ENCODE measurements at places on chromosomes 1 and 21.

DNA sequence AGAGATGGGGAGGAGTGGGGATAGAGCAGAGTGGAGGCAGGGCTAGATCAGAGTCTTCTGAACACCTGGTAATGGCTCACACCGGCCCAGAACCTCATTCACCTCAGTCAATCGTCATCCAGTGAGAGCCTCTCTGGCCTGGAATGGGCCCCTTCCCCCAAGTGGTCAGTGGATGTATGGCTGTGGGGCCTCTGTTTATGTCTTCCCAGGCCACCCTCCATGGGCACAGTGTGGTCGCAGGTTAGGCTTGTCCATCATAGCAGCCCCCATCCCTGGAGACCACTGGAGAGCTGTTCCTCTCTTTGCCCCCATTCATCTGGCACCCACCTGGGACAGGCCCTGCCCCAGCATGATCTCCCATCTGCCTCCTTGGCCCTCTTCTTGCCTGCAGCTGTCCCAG is 29.6 kb upstream of the TENT5C start:
- DNase-seq, result no peak

DNA sequence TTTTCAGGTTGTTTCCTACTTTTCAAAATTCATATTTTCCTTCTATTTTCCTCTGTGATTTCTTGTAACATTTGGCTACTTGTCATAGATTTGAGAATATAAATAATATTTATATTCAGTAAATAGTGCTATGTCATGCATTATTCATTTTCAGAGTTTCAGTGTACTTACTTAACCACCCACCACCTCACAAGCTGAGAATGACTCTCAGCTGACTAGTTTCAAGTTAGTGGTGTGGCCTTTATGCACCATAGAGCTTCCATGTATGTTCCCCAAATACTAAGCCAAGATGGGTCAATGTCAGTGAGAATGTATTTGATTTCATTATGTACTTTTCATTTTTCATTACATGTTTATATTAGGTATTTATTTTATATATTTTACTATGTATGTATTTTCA is 56.9 kb upstream of the RGS1 start:
- DNase-seq, result no peak

DNA sequence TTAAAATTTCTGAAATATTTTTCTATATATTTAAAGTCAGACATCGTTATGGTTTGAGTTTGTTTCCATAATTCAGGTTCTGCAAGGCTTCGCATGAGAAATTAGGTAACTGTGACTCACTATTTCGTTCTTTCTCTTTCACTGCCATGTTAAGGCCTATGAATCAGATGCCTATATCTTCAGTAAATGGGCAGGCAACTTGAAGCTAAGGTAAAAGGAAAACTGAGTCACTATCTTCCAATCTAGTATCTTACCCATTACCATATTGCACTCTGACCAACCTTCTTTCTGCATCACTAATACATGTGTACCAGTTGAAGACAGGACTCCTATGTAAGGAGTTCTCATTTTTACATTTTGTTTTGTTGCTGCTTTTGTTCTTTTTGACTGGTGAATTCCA is 37.8 kb downstream of the PYHIN1 start:
- DNase-seq, result no peak

GRCh38 chr1:2595261-2595811 is 8.8 kb downstream of the PRXL2B start:
- DNase-seq, result no peak

- no peak for DNase-seq
Observed at GRCh38 chr1:154557939-154558719, at the start of gene UBE2Q1. Gene UBE2Q1 (minus strand): TSS chr1:154558662. CDS start chr1:154558553, 109 bp downstream.

DNA sequence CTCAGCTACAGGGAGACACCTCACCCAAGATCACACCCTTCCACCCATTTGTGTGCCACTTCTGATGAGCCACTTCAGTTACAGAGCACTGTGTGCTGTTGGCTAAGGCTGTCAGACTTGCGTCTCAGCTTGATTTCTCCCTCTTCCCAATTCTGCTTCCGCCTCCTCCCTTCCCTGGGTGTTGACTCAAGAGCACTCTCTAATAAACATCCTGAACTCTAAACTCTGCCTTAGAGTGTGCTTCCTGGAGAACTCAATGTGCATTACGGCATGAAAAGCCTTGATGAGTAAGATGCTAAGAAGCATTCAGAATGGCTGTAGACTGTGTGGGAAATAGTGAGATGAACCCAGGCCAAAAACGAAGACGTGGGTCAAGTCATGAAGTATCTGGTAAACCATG is 54.9 kb upstream of the S1PR1 start:
- DNase-seq, result no peak

DNA sequence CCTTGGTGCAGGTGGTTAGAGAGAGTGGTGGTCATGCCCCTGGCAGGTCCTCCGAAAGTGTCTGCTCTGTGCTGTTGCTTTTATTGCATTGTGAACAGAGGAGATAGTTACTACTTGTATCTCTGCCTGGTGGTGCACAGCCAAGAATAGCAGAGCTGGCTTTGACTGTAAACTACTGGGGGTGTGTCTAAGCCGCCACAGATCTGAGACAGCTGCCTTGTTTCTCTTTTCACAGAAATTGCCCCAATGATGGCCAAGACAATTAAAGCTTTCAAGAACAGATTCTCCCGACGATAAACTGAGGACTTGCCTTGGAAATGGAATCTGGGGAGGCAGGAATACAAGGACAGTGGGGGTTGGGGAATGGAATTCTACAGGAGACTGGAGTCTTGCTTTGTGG is 16.0 kb downstream of the ELOA start:
- DNase-seq, result no peak

DNA sequence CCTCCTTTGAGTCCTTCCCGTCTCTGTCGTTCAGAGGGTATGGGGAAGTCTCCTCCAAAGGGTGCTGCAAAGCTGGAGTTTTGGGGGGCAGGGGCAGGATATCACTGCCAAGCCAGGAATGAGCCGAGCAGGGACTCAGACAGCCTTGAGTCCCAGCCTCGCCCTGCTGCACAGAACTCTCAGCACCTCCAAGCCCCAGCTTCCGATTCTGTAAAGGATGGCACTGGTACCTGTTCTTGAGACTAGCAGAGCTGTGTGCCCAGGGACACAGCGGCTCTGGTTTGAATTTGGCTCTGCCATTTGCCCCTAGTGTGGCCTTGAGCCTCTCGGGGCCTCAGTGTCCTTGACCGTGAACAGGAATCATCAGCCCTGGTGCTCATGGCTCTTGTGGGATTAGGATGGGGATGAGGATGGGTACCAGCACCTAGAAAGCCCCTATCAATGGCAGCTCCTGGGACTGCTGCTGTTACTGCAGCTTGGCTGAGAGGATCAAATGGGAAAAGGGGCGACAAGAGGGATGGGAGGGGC is 1.5 kb upstream of the FBLIM1 start:
- no peak for DNase-seq

GRCh38 chr1:150109586-150109985 is 40.1 kb upstream of the PLEKHO1 start:
- DNase-seq, result no peak

DNA sequence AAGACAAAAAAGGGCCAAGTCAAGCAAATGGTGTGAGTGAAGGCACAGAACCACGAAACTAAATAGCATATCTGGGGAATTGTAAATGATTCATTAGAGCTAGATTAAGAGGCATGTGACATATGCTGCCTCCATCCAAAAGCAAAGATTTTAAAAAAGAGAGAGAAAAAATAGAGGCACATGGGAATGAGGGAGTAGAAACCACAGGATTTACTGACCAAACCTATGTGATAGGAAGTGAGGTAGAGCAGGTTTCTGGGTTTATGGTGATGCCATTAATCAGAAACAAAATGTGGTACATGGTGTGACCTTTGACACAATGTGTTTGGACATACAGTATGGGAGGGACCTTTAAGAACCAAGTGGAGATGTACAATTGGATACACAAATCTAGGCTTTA is 13.6 kb downstream of the C1orf52 start:
- DNase-seq, result no peak

DNA sequence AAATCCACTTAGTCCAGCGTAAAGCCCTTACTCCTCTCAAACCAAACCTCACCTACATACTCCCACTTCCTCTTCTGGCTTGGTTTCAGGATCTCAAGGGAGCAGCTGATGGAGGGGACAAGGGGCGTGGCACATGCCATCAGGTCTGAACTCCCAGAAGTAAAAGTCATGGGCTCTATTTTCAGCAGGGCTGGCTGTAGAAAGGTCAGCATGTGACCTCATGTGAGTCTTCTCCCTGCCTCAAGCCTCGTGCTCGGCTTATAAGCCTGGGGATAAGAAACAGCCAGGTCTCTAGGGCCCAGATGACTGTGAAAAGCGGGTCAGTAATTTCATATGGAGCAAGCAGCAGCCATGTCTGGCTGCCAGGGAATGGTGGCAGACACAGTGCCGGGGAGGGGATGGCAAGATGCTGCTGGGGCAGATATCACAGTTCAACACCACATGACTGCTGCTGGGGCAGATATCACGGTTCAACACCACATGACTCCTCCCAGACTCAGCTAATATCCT is 227.9 kb downstream of the KCNH1 start:
- no peak for DNase-seq

DNA sequence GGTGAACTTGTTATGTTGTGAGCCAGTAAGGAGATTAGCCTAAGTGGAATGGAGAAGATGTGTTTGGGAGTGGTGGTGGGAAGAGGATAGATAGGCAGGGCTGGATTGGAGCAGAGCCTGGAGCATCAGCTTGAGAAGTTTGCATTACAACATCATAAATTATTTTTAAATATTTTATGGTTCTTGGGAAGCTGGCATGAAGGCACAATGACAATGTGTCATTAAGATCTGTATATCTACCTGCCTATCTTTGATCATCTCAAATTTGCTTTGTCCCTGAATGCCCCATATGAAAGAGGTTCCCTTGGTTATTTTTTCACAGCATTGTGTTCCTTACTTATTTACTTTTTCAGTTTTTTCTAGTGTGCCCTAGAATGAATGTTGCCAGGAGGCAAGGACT is 32.3 kb downstream of the HRNR start:
- DNase-seq, result no peak

DNA sequence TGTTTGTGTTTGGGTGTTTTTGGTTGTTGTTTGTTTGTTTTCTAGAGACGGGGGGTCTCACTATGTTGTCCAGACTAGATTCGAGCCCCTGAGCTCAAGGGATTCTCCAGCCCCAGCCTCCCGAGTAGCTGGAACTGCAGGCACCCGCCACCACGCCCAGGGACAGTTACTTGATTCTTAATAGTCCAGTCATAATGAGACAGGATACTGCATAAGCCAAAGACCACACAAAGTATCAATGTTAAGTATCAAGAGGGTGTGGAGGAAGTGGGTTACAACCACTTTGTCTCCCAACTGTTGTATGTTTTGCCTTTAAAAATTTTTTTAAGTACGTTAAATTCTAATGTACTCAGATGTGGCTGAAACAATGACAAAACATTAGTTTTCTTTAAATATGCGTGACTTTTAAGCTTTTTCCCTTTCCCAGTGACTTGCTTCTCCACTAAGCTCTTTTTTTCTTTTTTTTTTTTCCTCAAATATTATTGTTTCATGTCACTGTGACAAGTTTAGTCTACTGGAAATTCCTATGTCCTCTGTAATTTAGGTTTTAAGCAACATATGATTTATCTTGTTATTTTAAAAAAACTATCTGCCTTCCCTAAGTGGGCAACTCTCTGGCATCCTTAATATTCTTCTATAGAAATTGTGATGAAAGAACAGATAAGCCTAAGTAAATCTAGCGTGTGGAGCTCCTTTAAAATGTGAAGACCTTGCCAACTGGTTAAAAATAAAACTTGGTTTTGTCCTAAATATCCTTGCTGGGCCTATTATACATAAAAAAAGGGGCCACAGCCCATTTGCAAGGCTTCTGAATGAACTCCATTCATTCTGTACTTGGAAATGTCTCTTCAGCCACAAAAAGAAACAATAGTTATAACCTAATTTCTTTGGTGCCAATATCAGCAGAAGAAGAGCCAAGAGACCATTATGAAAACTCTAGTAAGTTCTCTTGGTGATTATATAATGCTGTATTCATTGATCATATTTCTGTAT is 56.2 kb upstream of the DPH5 start:
- DNase-seq, result no peak

GRCh38 chr1:228911225-228912210 is 176.2 kb downstream of the RHOU start:
- DNase-seq, result no peak

DNA sequence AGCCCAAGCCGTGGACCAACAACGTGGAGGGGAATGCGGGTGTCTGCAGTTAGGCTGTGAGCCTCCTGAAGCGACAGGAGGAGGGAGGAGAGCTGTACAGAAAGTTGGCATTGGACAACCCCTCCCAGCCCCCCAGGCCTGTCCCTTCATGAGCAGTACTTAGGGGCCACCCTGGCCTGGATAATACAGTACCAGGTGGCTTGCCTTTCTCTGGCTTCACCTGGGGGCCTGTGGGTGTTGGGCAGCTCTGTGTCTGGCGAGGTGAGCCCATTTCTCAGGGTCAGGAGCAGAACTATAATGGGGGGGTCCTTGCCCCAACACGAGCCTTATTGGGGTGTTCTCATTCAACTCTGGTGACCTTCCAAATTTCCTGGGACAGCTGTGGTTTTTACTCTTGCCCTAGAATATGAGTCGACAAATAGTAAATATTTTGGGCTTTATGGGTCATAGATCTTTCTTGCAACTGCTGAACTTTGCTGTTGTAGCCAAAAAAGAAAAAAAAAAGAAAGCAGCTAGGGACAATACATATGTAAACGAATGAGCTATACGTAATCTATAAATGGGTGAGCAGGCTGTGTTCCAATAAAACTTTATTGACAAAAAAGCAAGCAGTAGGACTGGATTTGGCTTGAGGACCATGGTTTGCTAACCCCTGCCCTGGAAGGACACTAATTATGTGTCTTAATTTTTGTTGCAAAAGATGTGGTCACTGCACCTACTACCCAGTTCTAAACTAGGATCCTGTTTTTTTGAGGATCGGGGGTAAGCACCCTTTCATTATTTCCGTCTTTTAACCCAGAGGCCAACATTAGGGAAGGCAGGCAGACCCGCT is 11.4 kb downstream of the COQ8A start:
- no peak for DNase-seq

GRCh38 chr1:117607471-117607870 is 1.6 kb downstream of the TENT5C start:
- DNase-seq, result no peak

GRCh38 chr1:227351443-227351842 is 33.2 kb upstream of the CDC42BPA start:
- no peak for DNase-seq
